ENCODE measurements at places on chromosomes 2 and 18. TPM values are rescaled to one million over a fixed set of nuclear protein-coding genes. Genes with fewer than 3 reads are reported as not detected.

The COBLL1 gene
- total RNA-seq: not detected

The MYCN gene
- total RNA-seq: not detected

The HAAO gene
- 0.56 TPM for total RNA-seq

- DNase-seq: no peak
Observed at GRCh38 chr2:171146633-171147032, 14.1 kb downstream of the TLK1 start.

DNA sequence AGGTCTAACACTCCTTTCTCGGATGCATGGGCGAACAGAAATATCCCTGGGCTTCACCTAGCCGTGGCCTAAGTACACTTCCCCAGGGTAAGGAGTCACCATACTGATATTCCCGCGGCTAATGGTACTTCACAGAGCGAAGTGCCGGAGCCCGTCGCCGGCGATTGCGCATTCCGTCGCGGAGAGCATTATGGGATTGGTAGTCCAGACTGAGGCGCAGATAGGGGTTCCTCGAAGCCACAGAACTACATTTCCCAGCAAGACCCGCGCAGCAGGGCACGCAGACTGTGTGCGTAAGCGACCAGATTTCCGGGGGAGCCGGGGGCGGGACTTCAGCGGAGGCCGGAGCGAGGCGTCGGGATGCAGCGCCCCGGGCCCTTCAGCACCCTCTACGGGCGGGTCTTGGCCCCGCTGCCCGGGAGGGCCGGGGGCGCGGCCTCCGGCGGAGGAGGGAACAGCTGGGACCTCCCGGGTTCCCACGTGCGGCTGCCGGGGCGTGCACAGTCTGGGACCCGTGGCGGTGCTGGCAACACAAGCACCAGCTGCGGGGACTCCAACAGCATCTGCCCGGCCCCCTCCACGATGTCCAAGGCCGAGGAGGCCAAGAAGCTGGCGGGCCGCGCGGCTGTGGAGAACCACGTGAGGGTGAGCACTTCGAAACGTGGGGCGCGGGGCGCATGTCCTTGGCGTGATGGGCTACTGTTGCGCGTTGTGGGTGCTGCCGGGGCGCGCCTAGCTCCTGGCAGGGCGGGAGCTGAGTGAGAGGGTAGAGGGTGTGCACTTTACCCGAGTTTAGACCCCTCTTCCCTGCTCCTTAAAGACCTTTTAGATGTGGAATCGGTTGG lies at the start of gene RPIA:
TSS of gene RPIA (plus strand) at position 335 of the 845 bp plus-strand sequence. CDS start at position 361, 26 bp downstream.
- peak; percentile 100 for DNase-seq

DNA sequence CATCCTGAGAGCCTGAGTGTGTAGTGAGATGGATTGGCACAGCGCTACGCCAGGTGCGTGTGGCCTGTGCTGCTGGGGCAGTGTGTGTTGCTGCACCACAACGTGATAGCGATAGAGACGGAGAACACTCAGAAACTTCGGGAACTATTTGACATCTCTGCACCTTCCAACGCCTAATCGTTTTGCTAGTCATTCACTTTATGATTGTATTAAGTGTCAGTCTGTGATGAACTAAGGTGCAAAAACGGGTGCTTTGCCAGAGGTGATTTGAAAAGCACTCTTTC lies 26.0 kb upstream of the IGFBP2 start:
- DNase-seq: no peak

Measured in activated CD8-positive, alpha-beta memory T cell treated with anti-CD3 and anti-CD28 coated beads, Interleukin-2, amount 10 ng/mL, durations not matched to agents 7 days and 5 days (primary cell).